ENCODE measurements at places on chromosomes 6 and 20. TPM values are rescaled to one million over a fixed set of nuclear protein-coding genes. Genes with fewer than 3 reads are reported as not detected.

GRCh38 chr6:15039136-15039535 is 206.7 kb upstream of the JARID2 start:
- DNase-seq = no peak

DNA sequence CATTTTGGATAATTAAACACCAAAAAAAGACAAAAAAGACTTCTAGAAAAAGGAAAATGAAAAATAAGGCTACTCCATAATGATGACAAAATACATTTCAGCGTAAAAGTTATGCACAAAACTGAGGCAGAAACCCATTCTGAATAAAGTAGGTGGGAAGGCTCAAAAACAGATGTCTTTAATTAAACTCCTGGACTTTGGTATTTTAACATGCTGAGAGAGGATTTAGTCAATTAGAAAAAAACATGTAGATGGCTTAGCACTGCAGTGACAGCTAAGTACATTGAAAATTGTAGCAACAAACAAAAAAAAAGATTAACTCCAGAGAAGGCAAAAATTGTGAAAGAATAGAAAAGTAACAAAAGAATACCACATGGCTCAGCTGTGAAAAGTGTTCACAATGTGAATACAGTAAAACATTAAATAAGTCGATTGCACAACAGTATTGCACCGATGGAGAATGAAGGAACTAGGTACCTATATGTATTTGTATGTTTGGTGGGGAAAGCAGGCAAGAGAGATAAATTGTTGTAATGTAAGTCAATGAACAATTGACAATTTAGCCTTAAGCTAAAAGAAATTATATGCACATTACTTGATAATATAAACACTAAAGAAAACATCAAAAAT is 59.5 kb downstream of the TBC1D32 start:
- DNase-seq = no peak

DNA sequence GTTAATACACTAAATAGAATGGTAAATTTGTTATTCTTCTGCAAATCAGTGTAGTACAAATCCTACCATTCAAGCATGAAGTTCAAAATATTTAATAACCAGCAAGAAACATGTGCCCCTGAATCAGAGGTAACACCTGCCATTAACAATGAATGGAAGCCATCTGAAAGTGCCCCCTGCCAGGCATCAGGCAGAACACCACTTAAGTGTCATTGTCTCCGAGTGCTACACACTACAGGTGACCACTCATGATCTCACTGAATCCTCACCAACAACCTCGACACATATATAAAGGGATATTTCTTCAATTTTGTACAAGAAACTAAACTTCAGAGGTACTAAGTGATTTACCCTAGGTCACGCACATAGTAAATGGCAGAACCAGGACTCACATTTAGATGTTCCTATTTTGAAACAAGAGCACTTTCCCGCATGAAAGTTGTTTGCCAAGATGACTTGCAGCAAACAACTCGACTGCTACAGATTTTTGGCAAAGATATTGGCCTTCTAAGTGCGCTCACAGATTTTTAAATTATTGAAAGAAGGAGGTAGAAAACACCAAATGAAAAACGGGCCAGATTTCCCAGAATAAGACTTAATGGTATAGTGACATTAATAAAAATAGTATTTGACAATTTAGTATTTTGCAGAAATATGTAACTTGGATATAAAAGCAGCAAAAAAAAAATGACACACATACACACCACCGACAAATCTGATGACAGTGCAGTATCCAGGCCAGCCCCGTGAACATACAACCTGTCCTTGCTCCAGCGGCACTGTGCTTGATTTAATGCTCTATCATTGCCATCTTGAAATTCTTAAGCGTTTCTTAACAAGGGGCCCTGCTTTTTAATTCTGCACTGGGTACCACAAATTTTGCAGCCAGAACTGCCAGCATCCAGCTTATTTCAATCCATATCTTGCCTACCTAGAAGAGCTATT is 274.5 kb downstream of the ALDH8A1 start:
- DNase-seq = no peak

DNA sequence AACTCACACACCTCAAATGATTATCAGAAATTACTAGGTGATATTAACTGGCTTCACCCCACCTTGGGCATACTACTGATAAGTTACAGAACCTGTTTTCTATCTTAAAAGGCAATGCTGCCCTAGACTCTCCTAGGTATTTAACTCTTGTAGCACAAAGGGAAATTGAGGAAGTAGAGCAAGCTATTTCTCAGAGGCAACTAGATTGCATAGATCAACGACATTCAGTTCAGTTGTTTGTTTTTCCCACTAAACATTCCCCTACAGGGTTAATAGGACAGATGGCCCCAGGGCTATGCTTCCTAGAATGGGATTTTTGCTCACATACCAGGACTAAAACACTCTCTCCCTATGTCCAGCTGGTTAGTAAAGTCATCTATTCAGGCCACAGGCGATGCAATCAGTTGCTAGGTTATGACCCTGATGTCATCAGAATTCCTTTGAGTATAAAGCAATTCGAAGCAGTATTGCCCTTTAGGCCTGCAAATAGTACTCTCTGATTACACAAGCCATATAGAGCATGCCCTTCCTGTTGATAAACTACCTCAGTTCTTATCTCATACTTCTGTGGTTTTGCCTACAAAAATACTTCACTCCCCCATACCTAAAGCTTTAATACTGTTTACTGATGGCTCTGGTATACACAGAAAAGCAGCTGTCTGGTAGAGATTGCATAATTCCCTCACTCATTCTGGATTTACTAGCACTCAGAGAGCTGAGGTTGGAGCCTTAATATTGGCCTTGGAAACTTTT is 67.4 kb upstream of the ASCC3 start:
- DNase-seq = no peak

- DNase-seq = no peak
Measured at GRCh38 chr6:7818257-7819214, 92.1 kb downstream of the TXNDC5 start.

- DNase-seq = no peak
Measured at GRCh38 chr6:87366072-87366827, 21.6 kb downstream of the C6orf163 start.

The OR12D3 gene
- not detected for polyA plus RNA-seq

- DNase-seq = no peak
Measured at GRCh38 chr6:18262702-18263417, 1.5 kb downstream of the DEK start.

DNA sequence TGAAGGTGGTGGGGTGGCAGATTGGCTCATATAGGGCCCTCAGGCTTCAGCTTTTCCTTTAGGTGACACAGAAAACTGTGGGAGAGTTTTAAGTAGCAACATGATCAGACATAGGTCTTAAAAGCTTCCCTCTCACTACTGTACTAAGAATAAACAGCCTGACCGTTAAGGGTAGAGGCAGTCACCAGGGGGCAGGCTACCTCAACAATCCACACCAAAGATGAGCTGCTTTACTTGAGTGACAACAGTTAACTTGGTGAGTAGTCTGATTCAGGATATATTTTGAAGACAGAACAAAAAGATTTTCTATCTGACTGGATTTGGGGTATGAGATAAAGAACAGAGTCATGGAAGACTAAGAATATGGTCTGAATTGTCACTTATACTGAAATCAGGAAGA is 193.1 kb upstream of the SHLD1 start:
- DNase-seq = no peak

GRCh38 chr20:43751167-43752050 is 24.6 kb upstream of the GTSF1L start:
- DNase-seq = no peak

DNA sequence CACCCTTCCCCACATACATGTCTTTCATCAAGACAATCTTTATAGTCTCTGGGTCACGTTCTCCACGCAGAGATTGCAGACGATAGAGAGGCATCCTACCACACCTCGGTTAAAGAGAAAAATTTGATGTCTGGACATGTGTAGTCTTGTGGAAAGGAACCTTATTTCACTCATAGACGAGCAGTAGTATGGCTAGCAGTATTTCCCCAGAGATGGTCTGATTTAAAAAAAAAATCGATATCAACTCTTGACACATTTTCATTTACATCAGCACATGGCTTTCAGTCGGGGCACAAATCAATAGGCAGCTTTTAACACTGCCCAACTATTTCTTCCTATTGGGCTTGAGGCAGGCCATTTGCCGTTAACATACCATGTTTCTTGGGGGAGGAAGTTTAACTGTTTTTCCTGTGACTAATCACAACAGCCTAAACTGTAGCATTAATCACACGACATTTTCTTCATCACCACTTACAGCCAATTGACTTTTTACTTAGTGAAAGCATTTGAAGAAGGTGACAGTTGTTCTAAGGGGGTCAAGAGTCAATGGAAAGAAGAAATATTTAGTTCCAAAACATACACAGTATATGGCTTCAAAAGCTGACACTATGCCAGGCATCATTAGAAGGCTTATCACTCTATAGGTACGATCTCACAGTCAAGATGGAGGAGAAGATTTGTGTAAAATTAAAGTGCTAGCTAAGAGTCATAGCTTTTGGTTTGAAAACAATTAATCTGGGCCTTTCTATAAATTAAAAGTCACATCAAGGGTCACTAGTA is 129.5 kb upstream of the HDAC2 start:
- DNase-seq = no peak

The ZNF184 gene
- polyA plus RNA-seq = 19.8 TPM

DNA sequence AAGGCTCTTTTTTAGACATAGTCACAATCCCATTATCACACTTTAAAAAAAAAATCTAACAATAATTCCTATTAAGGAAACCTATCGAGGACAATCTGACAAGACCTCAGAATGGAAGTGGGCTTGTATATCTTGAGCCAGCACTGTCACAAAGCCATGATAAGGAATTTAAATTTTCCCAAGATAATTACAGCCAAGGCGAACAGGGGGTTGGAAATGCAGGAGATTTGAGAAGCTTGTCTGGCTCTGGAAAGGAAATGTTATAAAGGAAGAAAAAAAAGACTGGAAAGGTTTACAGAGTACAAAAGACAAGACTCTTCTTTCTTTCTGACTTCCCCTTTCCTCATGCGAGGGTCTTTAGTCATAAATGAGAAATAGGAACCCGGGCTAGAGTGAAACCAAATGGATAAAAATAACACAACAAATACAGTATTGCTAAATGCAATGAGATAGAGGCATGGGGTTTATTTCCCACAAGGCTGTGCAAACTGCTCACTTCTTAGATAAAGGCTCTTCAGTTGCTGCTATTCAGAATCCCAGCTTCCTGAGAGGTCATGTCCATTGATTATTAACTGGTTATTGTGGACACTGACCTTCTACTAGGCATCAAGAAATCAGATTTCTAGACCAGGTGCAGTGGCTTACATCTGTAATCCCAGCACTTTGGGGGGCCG is 13.4 kb upstream of the GHRH start:
- no peak for DNase-seq

The SLC16A10 gene
- 25.0 TPM for polyA plus RNA-seq

- no peak for DNase-seq
Measured at GRCh38 chr6:89501222-89501621, 68.3 kb downstream of the ANKRD6 start.

GRCh38 chr20:36881888-36882287 is 6.0 kb downstream of the TLDC2 start:
- no peak for DNase-seq

The TTI1 gene
- polyA plus RNA-seq = 24.6 TPM
